Activated T-cell treated with anti-CD3 and anti-CD28 coated beads, Interleukin-2, amount 50 U/mL, for 72 hours (primary cell): ENCODE measurements at places on chromosomes 12 and 14. TPM values are rescaled to one million over a fixed set of nuclear protein-coding genes. Genes with fewer than 3 reads are reported as not detected.

Gene DNAL1
- 6.8 TPM for total RNA-seq

Gene TRPV4
- not detected for total RNA-seq

Gene DCN
- total RNA-seq: not detected

Gene AGAP2
- total RNA-seq: 26.9 TPM

Gene ADAM21
- total RNA-seq: not detected

Gene KLHL28
- 20.1 TPM for total RNA-seq

Gene TBX3
- total RNA-seq: 0.07 TPM

Gene PGF
- total RNA-seq: 0.35 TPM

Gene AVPR1A
- total RNA-seq: not detected

Gene GALNT9
- 0.53 TPM for total RNA-seq

DNA sequence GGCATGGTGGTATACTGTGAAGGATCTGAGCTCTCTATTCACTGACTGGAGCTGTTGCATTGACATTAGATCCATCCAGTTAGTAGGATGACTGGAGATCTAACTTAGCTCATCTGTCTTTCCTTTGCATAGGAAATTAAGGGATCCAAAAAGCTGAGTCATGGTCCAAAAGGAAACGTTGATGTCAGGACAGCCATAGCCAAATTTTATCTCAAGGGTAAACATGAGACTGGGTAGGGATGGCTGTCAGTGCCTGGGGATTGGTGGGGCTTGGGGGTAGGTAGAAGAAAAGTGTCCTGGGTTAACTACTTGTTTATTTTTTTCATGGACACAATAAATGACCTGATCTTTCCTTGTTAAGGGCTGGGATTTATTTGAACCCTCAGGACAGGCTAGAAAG, 4.6 kb downstream of the FAM177A1 start:
- DNase-seq: no peak

- no peak for DNase-seq
Observed at GRCh38 chr14:54135804-54136280, 179.2 kb upstream of the BMP4 start.

DNA sequence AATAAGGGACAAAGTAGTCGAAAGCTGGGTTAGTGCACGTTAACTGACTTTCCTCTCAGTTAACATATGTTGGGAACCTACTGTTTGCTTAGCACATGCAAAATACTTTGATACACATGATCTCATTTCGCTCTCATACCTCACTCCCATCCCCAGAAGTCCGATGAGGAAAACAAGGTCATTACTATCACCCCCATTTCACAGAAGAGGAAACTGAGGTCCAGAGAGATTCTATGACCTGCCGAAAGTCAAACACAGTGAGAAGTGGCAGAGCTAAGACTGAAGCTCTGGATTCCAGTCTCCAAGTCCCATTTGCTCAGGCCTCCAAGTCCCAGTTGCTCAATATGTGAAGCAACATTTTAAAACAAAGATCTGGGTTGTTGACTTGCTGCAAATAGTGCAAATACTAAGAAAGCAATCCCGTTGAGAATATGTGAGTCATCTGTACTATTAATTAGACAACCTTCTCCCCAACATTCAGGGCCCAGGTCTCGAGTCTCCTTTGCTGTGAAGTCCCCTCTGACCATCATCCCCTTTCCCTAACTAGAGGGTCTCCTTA, 170.6 kb upstream of the PWP1 start:
- no peak for DNase-seq

- DNase-seq: no peak
Observed at GRCh38 chr14:101625336-101626097, 64.2 kb downstream of the DIO3 start.

DNA sequence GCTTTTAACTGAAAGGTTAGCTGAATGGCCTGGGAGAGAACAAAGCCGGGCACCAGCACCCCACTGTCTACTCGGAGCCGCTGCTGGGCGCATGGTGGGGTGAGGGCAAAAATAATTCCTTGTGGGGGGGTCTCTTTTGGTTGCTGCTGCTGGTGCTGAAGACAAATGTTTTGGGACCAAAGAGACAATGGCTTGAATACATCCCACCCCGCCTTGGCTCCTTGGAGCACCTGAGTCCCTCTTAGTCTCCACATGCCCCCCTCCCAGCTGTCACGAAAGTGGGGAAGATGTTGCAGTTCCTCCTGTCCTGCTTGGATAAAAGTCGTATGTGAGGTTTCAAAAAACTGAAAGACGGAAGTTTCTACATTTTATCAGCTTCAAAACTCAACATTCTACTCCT, 85.0 kb downstream of the PIWIL1 start:
- no peak for DNase-seq

GRCh38 chr12:39116861-39117260, 211.5 kb upstream of the CPNE8 start:
- no peak for DNase-seq

DNA sequence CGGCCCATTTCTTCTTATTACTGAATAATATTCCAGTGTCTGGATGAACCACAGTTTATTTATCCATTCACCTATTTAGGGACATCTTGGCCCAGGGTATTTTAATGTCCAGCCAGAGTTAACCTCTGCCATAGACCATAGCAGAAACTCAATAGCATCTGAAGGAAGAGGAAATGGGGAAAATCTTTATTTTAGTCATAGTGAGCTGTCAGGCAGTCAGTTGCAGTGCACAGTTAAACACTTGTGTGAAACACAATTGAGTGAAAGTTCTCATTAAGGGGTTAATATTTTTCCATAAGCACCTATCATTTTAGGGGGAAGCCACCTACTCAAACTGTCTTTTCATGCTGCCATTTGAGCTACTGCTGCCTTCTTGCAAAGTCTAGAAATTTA, 197.3 kb upstream of the PPFIA2 start:
- DNase-seq: no peak

DNA sequence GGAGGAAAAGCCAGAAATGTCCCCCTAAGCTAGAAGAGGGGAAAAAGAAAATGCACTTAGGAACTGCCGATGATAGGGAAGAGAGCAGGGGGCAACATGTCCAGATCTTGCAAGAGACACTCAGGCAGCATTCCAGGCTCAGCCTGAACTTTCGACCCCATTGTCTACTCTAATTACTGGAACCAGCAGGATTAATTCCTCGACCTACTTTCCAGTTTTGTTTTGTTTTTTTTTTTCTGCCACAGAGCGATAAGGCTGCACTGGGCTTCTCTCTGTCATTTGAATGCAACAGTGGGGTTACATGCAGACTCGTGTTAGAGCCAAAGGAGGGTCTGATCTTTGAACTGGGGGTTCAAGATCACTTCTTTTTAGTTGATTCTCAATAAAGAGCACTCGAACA, 68.7 kb upstream of the MED13L start:
- no peak for DNase-seq

DNA sequence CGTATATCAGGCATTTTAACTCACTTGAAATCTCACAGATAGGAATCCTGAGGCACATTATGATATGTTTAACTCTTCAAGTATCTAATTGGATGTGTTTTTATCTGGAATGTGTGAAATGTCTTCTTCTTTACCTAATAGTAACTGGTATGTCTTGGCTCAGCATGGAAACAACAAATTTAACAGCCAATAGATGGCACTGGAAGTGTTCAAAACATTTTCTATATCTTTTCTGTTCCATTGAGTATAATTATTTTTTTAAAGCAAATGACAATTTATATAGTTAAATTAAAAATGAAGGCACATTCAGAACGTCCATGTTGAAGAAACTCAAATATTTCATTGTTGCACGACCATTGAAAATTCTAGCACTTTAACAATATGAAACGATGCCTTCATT, 164.6 kb upstream of the SLC16A7 start:
- DNase-seq: no peak

GRCh38 chr12:3967556-3968160, 94.5 kb upstream of the PARP11 start:
- no peak for DNase-seq

- DNase-seq: no peak
Observed at GRCh38 chr14:98167705-98168104, 1104.3 kb downstream of the BCL11B start.

DNA sequence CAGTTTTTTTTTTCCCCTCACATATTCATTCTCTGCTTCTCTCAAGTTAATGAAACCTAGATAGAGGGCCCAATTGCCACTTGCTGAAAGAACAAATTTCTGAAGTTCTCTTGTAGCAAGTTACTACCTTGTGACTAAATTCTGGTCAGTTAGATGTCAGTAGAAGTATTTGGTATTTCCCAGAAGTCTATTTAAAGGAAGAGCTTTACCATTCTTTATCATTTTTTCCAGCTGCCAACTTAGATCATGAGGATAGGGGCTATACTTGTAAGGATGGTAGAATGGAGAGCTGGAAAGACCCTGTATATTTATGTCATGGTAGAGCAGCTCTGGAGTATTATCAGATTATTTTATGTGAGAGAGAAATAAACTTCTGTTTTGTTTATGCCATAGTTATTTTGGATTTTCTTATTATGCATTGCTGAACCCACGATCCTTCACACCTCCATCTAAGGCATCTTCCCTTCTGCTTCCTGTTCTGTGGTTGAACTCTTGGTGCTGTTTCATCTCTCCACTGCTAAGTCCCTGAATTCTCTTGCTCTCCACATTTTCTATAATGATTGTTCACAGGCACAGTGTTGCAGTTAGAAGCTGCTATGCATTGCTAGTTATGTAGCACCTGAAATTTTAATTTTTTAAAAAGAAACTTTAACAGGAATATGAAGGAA, 25.9 kb downstream of the FUT8 start:
- DNase-seq: no peak

- no peak for DNase-seq
Observed at GRCh38 chr14:55586411-55586810, 6.4 kb downstream of the KTN1 start.

- no peak for DNase-seq
Observed at GRCh38 chr12:23290627-23291330, 658.7 kb downstream of the SOX5 start.

DNA sequence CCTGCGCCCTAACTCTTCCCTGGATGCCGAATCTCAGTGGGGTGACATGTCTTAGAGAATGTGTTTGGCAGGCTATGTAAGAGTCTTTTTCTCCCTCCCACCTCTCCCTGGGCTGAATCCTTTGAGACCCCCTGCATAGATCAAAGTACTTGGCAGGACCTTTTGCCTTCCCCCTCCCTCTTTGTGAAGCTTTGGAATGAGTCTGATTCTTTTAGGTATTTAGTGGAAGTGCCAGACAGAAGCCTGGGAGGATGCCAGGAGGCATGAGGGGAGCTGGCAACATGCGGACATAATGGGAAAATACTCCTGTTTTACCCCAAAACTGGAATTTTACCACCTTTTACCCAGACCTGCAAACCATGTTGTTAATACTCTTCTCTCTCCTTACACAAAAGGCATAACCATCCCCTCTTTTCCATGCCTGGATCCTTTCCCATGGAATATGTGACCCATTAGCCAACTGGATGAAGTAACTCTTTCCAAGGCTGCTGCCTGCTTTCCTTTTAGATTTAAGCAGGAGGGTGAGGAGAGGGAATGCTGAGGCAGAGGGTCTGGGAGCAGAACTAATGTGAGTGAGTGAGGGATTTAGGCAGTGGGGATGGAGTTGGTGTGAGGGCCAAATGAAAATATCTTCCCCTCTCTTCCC, 41.7 kb downstream of the TTLL5 start:
- DNase-seq: no peak

- no peak for DNase-seq
Observed at GRCh38 chr12:52005903-52006703, 643 bp upstream of the TAMALIN start.

- DNase-seq: peak; percentile 22
Observed at GRCh38 chr12:55847603-55848291, 5.0 kb upstream of the MMP19 start.

DNA sequence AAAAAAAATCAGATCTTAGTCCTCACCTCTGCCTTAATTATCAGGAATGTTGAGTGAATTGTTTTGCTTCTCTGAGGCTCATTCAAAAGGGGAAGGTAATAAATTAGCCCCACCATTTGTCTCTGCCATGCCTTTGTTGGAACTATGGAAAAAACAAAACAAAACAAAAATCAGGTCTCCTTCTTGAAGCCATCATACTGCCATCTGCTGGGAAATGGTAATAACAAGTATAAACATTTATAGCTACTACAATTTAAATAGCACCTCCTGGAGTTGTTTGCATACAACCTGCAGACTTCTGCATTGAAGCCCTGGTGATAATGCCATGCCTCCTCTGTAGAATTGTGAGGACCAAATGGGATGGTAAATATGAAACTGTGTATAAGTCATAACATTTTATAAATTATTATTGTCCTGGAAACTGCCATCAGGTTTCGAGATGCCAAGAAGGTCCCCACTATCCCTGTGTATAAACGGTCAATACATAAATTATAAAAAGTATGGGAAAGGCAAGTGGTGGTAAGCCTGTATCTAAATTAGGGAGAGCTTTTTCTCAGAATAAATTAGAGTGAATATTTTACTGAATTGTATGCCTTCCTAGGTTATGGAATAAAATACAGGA, 87.2 kb upstream of the FGD4 start:
- no peak for DNase-seq

DNA sequence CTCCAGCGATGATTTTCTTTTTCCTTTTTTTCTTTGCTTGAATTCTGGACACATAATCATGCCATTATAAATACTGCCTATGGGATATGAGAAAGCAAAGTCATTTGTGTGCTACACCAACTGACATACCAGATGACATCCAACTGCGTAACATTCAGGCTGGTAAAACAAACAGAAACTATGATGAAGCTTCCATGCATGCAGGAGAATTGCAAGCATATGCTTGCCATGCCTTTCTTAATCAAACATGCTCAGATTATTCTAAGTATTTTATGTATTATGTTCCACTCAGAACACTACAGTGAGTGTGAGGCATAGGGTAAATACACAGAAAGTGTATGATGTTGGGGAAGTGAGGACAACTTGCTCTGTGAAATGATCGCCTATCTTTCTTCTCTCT, 97.4 kb downstream of the C12orf50 start:
- DNase-seq: no peak

DNA sequence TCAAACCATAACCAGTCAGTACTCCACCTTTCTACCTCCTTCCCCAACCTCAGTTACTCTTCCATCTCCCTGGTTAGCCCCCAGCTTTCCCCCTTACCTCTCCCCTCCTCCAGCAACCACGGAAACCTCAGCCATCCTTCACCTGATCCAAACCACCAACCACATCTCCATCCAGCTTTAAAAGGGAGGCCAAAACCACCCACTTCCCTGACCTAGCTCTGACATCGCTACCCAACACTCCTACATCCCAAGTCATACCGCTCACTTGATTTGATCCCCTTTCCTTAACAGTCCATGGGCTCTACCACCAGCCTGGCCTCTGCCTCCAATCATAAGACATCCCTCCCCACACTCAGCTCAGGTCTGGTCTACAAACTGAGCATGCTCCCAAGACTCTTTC, 1.5 kb downstream of the RAB35 start:
- DNase-seq: no peak

- no peak for DNase-seq
Observed at GRCh38 chr12:49627752-49628360, 4.5 kb downstream of the PRPF40B start.

DNA sequence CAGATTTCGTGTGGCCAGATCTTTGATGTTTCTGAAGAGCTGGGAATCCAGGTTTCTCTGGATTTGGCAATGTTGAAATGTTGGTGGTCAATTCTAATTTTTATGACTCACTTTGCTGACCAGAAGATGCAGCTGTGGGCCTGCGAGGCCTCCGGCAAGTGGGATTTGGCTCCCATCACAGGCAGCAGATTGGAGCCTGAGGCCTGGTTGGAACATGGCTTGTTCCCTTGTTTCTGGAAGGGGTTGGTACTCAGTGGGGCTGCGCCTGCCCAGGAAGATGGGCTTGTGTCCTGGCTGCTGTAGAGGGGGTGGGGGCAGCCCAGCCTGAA, 23.1 kb downstream of the FBRSL1 start:
- no peak for DNase-seq

- peak; percentile 20 for DNase-seq
Observed at GRCh38 chr12:26614011-26614616, 218.9 kb downstream of the ITPR2 start.

GRCh38 chr14:55782166-55782565, 202.2 kb downstream of the KTN1 start:
- DNase-seq: no peak
